Adipose tissue (tissue), 3 donors: ENCODE measurements at places on chromosomes 7 and 10. TPM values are rescaled to one million over a fixed set of nuclear protein-coding genes. Genes with fewer than 3 reads are reported as not detected.

CASD1 gene
- polyA plus RNA-seq: 16.5 TPM

FAM131B gene
- polyA plus RNA-seq: 1.2 TPM

PYROXD2 gene
- polyA plus RNA-seq: 7.4 TPM

PLXDC2 gene
- 7.7 TPM for polyA plus RNA-seq

BAIAP2L1 gene
- polyA plus RNA-seq: 14.0 TPM

SEMA3A gene
- polyA plus RNA-seq: 0.23 TPM

CTTNBP2 gene
- 3.4 TPM for polyA plus RNA-seq

PRKAR2B gene
- polyA plus RNA-seq: 276 TPM

SLC29A3 gene
- polyA plus RNA-seq: 4.1 TPM

PRSS37 gene
- polyA plus RNA-seq: not detected

PNLIPRP2 gene
- polyA plus RNA-seq: 0.91 TPM

GNGT1 gene
- not detected for polyA plus RNA-seq

SPDYE6 gene
- polyA plus RNA-seq: not detected

MPLKIP gene
- polyA plus RNA-seq: 37.8 TPM

STK31 gene
- 0.34 TPM for polyA plus RNA-seq

MEIG1 gene
- polyA plus RNA-seq: not detected

RBM20 gene
- 0.67 TPM for polyA plus RNA-seq

MYL10 gene
- polyA plus RNA-seq: not detected

NACAD gene
- 0.95 TPM for polyA plus RNA-seq

HKDC1 gene
- polyA plus RNA-seq: 2.6 TPM

DPCD gene
- 31.7 TPM for polyA plus RNA-seq

CDK14 gene
- 4.5 TPM for polyA plus RNA-seq

CPA5 gene
- 0.20 TPM for polyA plus RNA-seq

AKR1C8 gene
- 0.14 TPM for polyA plus RNA-seq

MRC1 gene
- polyA plus RNA-seq: 43.2 TPM

MOGAT3 gene
- polyA plus RNA-seq: not detected

PHTF2 gene
- 2.2 TPM for polyA plus RNA-seq

NANOS1 gene
- 3.5 TPM for polyA plus RNA-seq

GPR146 gene
- 71.2 TPM for polyA plus RNA-seq

KCNIP2 gene
- 219 TPM for polyA plus RNA-seq

GCK gene
- polyA plus RNA-seq: 0.64 TPM

STEAP4 gene
- polyA plus RNA-seq: 8.4 TPM

GPR15LG gene
- polyA plus RNA-seq: 0.25 TPM

HTR5A gene
- not detected for polyA plus RNA-seq

TEX36 gene
- not detected for polyA plus RNA-seq

NRP1 gene
- polyA plus RNA-seq: 70.9 TPM

LIPJ gene
- 0.03 TPM for polyA plus RNA-seq

PKD2L1 gene
- 0.34 TPM for polyA plus RNA-seq

GIMAP6 gene
- polyA plus RNA-seq: 7.5 TPM

AUTS2 gene
- polyA plus RNA-seq: 8.3 TPM

GRID2IP gene
- polyA plus RNA-seq: 0.11 TPM

LARP4B gene
- polyA plus RNA-seq: 15.4 TPM

LIPK gene
- polyA plus RNA-seq: not detected

CYP3A5 gene
- 10.4 TPM for polyA plus RNA-seq

OR2A42 gene
- not detected for polyA plus RNA-seq

CYP2C18 gene
- 0.06 TPM for polyA plus RNA-seq

CYP26C1 gene
- polyA plus RNA-seq: not detected

TFEC gene
- 1.5 TPM for polyA plus RNA-seq

RARRES2 gene
- polyA plus RNA-seq: 353 TPM

DKK1 gene
- 0.99 TPM for polyA plus RNA-seq

METTL27 gene
- 2.5 TPM for polyA plus RNA-seq

ASZ1 gene
- polyA plus RNA-seq: not detected
